Inflammatory macrophage treated with lipopolysaccharide for 1 hour (primary cell): ENCODE measurements at places on chromosomes 1 and 21.
A peak's percentile ranks its signal among the peaks of the same experiment; 100 is the strongest.

- DNase-seq = peak; percentile 64
Observed at GRCh38 chr1:114082867-114083585, 70.6 kb downstream of the SYT6 start.

- DNase-seq = no peak
Observed at GRCh38 chr1:151993734-151994496, at the start of gene S100A10. Gene S100A10 (minus strand): TSS chr1:151993859. CDS start chr1:151986230, 7,629 bp downstream.

DNA sequence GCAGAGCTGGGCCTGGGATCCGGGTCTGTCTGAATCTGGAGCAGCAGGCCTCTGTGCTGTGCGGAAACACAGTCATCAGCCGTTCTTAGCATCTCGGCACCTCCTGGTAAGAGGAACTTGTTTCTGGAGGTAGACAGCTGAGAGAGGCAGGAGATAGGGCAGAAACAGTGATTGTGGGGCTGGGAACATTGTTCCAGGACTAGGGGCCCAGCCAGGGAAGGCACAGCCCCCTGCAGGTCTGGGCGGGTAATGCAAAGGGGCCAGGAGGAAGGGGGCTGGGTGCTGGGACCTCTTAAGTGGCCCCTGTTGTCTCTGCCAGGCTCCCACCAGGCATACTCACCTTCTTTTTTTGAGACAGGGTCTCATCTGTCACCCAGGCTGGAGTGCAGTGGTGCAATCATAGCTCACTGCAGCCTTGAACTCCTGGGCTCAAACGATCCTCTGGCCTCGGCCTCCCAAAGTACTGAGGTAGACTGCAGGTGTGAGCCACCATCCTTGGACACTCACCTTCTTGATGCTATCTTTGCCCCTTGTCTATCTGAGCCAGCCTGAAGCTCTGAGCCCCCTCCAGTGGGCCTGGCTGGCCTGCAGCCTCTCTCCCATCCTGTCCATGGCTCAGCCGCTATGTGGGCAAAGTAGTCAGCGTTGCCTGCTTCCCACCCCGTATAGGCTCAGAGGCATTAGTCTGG lies 134.3 kb upstream of the ZBTB40 start:
- no peak for DNase-seq

GRCh38 chr1:22925111-22925510 lies 47.6 kb downstream of the LACTBL1 start:
- DNase-seq = no peak

DNA sequence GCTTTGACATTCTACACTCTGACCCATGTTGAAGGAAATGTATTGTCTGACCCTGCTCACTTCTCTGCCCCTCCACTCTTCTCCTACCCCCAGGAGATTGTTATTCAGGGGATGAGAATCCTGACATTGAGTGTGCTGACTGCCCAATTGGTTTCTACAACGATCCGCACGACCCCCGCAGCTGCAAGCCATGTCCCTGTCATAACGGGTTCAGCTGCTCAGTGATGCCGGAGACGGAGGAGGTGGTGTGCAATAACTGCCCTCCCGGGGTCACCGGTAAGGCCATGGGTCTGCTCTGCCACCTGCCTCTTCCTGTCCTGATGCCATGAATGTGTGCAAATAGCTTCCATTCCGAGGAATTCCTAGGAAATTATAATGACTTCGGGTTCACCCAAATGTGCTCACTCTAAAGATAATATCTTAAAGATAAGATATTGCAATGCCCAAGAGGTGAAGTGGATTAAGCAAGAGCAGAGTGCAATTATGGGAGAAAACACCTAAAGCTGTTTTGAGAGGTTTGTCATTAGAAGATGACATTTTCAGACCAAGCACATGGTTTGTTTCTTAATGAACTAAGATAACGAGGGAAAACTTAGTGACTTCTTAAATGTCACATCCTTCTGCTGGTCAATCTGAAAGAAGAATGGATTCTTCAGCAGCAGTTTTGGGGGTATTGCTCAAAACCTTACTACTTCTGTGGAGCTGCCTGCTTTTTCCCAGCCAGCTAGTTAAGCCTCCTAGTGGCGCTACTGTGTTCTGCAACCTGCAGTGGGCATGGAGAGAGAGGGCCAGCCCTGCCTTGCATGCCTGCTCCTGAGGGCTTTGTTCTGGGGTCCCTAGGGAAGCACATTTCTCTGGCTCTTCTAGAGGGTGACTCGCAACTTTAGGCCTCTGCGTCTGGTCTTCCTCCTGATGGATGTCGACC lies 41.6 kb downstream of the LAMC2 start:
- DNase-seq = peak; percentile 70

- DNase-seq = peak; percentile 33
Observed at GRCh38 chr21:26563856-26564503, 9.1 kb downstream of the CYYR1 start.

GRCh38 chr1:192940658-192941057 lies 118.5 kb downstream of the UCHL5 start:
- DNase-seq = peak; percentile 35

DNA sequence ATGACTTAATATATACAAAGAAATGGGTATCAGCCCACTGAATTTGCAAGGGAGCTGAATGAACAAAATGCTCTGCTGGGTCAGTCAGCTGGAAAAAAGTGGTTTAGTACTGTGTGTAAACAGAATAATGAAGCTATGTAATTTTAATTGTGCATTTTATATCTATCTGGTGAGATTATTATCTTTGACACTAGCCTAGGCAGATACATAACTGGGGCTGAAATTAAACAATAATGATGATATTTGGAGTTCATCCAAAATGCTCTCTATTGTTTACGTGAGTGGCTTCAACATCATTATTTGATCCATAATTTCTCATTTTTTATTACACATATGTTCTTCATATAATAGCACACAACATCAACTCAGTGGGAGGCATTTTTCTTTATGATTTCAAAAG lies 208.5 kb upstream of the SNX7 start:
- DNase-seq = no peak

DNA sequence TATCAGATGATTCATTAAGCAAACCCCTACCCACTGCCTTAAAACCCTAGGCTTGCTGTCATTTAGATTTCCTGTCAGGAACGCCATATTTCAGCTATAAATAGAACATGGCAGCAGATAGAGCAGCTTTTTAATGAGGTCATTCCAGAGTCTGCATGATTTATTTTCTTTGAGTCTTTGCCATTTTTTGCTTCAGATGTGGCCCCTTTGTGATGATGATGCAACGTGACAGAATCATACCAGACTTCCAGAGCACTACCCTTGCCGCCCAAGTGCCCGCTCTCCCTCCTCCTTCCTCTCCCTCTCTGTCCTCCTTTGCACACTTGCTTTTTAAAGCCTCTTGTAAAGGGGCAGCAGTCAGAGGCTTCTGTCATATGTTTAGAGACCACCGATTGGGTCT lies 55.5 kb upstream of the TRIM67 start:
- DNase-seq = no peak

DNA sequence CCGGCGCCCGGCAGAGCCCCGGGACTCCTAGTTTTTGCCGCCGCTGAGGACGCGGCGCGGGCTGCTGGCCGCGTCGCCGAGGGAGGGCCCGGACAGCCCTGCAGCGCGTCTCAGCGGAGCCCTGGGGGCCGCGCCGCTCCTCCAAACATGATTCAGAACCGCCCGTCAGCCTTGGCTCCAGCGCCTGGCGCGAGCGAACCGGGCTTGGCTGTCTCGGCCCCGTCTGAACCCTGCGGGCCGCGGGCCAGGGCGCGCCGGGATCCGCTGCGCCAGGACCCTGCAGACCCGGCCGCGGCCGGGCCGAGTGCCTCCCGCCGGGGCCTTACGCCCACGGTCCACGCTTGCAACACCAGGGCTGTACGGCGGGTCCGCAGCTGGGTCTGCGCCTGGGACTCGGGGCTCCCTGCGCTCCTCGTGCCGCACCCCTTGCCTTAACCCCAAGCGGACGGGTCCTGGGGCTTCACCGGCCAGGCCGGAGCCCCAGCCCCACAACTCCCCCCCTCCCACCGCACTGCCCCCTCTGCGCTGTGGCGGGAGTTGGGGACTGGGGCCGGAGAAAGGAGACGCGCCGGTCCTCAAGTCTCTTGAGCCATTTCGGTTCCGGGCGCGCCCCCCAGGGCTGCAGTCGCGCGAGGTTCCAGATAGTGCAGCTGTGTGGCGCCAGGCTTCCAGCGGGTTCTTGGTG lies 48.4 kb upstream of the CD34 start:
- peak; percentile 12 for DNase-seq

GRCh38 chr1:116311756-116312680 lies 61.0 kb upstream of the ATP1A1 start:
- no peak for DNase-seq

DNA sequence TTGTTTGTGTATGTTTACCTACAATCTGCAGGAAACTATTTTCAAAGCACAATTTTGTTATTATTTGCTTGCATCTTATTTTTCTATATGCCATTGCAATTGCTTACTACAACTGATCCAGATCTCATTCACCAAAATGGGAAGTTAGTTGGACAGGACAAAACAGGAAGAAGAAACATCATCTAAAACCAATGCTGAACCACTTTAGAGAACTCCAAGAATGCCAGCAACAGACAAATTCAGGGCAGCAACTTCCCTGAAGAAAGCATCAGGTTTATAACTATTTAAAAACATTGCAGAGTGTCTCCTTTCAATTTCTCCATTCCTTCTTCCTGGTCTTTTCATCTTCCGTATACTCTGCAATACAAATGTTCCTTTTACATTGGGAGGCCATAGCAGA lies 82.4 kb upstream of the SMYD2 start:
- peak; percentile 39 for DNase-seq

GRCh38 chr1:6612641-6613360 lies 730 bp upstream of the PHF13 start:
- peak; percentile 27 for DNase-seq

- no peak for DNase-seq
Observed at GRCh38 chr1:21066356-21067012, 110.2 kb downstream of the EIF4G3 start.

DNA sequence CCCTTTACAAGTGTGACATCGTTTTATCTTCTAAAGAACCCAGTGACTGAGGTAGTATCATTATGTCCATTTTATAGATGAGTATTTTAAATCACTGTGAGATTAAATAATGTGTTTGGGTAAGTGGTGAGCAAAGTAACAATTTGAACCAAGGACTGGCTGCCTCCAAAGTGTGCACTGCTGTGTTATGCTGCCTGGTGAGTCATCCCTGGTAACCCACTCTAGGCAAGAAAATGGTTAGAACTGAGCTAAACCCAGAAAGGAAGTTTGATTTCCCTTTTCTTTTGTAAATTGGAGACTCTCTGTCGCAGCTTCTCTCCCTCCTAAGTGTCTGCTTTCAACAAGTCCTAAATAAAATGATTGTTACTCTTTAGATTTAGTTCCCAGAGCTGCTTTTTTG lies 342.8 kb upstream of the KAZN start:
- no peak for DNase-seq

DNA sequence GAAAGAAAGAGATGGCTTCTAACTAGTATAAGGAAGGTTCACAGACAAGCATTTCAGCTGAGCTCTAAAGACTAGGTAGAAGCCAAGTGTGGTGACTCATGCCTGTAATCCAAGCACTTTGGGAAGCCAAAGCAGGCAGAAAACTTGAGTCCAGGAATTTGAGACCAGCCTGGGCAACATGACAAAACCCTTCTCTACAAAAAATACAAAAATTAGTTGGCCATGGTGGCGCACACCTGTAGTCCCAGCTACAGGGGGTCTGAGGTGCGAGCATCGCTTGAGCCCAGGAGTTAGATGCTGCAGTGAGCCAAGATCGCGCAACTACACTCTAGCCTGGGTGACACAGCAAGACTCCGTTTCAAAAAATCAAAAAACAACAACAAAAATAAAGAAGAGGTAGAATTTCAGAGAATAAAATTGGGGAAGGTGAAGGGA lies 27.8 kb downstream of the FBXO42 start:
- DNase-seq = no peak

GRCh38 chr21:39715804-39716397 lies 29.1 kb upstream of the IGSF5 start:
- peak; percentile 60 for DNase-seq

- no peak for DNase-seq
Observed at GRCh38 chr1:247962911-247963588, 2.0 kb upstream of the OR2AK2 start.

DNA sequence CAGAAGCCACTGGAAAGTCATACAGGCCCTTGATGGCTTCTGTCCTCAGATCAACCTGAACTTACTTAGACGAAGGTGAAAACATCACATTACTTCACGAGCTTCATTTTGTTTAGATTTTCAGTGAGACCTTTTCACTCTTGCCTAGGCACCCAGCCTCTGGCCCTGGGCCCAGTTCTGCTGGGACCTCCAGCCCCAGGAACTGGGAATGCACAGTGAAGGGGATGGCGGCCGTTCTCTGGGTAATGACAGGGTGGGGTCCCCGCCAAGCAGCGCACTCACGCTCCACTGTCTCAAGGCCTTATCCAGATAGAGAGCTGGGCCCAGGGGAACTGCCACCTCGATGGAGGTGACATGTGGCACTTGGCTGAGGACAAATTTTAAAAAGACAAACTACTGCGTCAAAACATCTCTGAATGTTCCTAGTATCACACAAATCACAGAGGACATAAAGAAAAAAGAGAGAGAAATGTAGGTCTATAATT lies 54.8 kb downstream of the NPHP4 start:
- no peak for DNase-seq

GRCh38 chr1:50978852-50979781 lies 9.1 kb downstream of the CDKN2C start:
- no peak for DNase-seq

DNA sequence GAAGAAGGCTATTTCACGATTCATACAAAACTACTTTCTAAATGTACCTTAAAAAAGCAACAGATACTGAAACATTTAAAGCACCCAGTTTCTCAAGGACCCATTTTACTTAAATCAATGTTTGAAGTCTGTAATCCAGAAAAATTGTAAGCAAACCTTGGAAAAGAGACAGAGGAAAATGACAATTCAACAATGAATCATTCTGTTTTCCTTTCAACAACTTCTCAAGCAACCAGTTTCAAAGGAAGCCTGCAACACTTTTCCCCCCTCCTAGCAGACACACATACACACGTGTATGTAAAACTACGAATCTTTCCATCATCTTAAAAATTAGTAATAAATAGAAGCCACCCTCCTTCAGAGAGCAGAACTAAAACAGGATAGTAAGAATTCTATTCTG lies 1.2 kb downstream of the RERE start:
- no peak for DNase-seq

- no peak for DNase-seq
Observed at GRCh38 chr1:16406868-16407267, 30.4 kb downstream of the SPATA21 start.

GRCh38 chr1:93730621-93731020 lies 49.0 kb upstream of the BCAR3 start:
- DNase-seq = no peak

GRCh38 chr1:6027591-6027990 lies 18.1 kb upstream of the KCNAB2 start:
- peak; percentile 49 for DNase-seq

DNA sequence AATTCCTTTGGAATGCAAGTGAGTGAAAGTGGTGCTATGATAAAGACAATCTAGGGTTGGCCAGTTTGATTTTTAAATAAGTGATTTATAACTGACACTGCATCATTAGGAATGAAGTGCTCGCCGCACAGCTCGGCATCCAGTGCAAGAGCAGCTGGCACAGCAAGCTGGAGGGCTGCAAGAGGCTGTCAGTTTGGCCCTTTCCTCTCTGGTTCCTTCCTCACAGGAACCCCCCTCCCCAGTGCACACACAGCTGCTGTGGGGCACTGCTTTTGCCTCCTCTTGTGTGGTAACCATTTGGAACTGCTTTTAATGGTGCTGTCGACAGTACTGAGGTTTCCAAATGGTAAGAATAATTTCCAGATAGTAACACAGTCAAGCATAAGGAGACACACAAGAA lies 10.4 kb upstream of the BCAR3 start:
- no peak for DNase-seq
